Astrocyte of the spinal cord (primary cell): ENCODE measurements at places on chromosomes 4 and X.

DNA sequence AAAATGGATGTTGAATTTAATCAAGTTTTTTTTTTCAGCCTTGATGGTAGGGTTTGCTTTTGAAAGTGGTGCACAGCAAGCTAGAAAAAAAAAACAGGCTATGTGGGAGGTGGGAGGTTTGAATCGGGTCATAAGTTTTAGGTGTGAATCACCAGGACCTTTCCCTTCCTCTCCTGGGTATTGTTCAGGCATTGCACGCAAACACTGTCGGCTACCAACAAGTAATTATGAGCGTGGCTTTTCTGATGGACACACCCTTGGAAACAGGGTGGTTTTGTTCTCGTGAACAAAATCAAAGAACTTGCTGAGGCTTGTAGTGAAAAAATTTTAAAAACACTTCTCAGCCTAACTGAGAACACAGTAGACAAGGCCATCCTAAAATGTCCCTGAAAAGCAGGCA, 18.1 kb downstream of the PIR start:
- DNase-seq = no peak

DNA sequence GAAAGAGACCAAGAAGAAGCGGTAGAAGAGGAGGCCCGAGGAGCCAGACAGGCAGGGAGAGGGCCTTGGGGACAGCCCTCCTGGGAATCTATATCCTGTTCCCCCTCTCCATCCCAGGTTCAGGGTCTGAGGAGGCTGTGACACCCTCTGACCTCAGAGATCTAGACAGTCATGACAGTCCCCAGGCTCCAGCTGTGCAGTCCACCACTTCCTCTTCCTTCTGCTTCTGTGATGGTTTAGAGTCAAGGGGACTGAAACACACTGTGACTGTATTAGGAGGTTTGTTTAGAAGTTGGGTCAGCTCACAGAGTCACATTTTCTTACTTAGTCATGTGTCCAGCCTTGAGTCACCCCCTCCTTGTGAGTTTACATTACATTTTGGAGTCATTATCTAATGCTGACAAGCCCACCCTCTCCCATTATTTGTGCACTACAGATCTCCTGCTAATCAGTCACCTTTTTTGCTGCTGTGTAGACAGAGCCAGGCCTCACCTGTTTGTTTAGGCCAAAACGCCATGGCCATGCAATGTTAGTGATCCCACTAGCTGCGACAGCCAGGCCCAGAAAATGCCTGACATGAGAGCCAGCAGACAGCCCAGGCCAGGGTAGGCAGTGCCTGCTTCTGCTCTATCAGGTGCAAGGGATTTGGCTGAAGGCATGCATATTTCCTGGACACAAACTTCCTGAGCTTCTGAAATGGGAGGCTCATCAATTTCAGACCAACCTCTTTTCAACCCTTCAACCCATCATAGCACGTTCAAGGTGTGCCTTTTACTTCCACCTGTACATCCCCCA, 26.0 kb downstream of the MANBA start:
- DNase-seq = peak; percentile 15

- DNase-seq = no peak
These were observed 311.1 kb downstream of the PDGFC start for GRCh38 chr4:156660465-156660864.

DNA sequence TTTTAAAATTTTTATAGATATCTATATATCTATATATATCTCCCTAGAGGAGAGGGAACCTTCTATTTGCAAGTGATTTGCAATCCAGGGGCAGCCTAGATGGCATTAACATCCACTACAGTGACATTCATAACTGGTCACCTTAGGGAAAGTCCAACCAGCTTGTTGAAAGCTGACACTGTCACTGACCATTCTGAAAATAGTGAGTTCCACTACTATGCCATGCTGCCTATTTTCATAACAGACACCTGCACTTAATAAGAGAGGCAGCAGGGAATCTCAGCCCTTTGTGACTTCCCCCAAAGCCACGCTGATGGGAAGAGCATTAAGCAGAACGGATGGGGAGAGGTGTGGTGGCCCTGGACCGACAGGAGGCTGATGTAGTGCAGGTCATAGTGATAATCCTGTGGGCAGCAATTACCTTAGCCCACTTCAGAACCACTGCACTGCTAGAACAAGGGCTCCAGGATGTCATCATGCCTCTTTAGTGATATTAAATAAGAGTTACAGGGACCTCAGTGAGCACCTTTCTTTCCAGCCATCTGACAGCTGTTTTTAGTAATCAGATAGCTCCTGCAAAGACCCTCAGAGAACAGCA, 51.3 kb downstream of the GPRIN3 start:
- DNase-seq = no peak

GRCh38 chr4:8760561-8760960, 111.1 kb downstream of the HMX1 start:
- DNase-seq = no peak

DNA sequence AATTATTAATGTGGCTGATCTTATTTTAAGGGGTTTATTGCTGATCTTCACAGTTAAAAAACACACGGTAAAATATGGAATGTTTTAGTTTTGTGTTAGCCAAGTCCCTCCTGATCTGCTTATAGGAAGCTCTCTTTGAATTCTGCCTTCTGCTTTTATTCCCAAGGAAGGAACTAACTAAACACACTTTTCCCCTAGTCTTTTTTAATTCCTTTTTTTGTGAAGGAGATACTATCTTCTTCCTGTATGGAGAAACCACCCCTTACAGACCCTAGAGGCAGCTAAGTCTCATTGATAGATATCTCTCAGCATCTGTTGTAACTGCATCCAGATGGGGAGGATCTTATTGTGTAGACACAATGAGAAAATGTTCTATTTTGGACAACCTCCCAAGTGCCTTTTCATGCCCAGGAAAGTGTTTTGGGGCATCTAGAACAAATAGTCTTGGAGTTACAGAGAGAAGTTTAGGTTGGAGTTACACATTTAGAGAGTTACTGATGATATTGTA, 64.4 kb downstream of the AFF1 start:
- no peak for DNase-seq

GRCh38 chr4:116427666-116428065, 657.7 kb downstream of the TRAM1L1 start:
- DNase-seq = no peak

DNA sequence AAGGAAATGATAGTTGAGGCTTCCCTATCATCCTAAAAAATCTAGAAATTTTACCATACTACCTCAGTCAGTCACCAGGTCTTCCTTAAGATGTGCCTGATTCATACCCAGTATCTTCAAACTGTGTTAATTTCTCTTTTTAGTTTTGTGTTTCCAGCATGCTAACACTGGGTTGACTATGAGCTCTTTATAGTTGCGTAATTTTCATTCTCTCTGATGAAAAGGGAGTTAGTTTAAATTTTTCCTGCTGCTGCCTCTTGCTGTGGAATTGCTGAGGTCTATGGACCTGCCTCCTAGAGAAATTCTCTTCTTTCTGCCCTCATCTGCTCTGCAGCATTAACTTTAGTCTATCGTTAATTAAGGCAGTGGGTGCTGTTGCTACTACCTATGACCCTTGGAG, 66.6 kb downstream of the BANK1 start:
- DNase-seq = no peak

DNA sequence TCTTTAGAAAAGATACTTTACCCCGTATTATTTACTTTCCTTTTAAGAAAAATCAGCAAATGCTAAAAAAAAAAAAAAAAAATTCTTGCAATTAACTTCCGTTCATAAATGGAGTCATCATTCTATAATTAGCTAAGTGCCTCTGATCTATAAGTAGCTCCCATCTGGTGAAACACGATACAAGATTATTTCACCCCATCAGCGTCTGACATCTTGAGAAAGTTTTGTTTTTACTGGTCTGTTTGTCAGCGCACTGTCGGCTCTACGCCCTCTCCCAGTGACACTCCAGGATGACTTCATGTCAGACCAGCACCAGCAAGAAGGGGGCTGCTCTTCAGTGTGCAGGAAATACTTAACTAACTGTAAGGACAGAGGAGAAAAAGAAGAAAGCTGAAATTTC, 108.3 kb downstream of the AFAP1 start:
- peak; percentile 85 for DNase-seq

DNA sequence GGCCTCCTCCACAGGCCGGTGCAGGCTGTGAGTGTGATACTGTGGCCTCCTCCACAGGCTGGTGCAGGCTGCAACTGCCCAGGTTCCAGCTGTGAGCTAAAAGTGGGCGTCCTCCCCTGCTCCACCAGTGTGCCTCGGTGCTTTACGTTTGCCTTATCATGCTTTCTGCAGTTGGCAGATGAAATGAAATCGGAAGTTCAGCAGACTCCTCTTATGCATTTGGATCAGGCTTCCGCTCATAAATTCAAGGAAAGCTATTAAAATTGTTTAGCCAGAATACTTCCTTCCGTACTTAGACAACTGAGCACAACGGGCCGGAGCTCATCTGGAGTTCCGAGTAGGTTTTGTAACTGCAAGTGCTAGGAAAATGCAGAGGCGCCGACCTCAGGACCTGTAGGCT, 12.0 kb downstream of the CYP4V2 start:
- DNase-seq = no peak

DNA sequence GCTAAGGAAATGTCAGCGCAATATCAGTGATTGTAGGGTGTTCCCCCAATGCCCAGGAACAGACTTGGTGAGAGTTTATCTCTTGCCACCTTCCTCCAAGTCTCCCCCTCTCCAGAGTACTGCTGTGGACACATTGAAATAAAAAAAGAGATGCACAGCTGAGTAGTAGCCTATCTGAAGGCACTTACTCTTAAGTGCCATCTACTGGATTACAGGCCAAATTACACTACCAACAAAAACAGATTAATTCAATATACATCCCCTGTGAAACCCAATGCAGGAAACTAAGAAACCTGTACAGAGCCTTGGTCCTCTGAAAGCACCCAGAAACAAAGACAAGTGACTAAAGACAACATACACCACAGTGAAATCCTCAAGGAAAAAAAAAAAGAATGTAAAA, 460.3 kb downstream of the ZIC3 start:
- DNase-seq = peak; percentile 14
